AG04450 (cell line): ENCODE measurements at places on chromosomes 16 and 17.

DNA sequence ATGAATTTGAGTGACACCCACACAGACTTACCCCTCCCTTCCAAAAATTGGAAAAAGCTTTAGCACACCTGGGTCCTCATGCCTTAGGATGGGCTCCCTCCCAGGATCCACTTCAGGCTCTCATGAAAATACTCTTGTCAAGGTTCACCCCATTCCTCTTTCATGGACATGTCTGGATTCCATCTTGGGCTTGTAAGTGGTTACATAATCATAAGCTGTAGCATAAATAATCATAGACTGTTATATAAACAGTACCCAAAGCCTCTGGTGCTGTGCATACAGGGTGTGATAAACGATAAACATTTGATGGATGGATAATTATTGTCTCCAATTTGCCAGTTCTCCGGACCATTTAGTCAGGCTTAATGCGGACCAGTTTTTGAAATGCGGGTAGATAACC is 53.7 kb upstream of the TEKT3 start:
- DNase-seq: no peak

GRCh38 chr17:60798576-60798975 is 120.9 kb downstream of the BCAS3 start:
- no peak for DNase-seq

GRCh38 chr17:6426356-6427101 is 8.4 kb downstream of the AIPL1 start:
- no peak for DNase-seq

- DNase-seq: no peak
These were observed 133.6 kb downstream of the SNX11 start for GRCh38 chr17:48241131-48241591.

DNA sequence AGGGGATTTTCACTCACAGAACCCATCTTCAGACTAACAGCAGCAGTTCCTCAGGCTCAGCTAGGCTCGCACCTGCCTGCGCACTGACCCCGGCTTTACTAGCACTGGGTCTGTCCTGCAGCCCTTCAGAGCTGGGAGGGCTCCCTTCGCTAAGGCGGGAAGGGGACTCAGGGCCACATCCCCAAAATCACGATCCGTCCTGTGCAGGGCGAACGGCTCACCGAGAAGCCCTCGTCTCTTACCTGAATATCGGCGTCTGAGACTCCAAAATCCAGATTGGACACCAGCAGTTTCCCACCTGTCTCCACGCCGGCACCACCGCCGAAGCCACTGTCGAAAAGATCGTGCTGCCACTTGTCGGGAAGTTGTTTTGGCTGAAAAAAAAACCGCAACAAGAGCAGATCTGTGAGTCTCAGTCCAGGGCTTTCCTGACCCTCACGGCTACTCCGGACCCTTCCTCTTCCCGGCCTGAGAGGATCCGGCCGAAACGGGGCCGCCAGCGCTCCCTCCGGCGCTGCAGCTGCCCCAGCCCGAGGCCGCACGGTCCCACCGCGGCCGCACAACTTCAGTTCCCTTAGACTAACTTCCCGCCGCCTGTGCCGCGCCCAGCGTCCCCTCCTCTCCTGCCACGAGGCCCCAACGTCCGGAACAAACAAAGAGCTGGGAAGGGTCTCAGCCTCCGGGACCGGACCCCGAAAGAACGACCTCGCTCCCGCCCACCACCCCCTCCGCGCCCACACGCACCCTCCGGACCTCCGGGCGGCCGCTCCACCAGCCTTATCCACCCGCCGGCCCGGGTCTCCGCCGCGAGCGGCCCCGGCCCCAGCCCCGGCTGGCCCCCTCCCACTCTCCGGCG is 711 bp downstream of the ALYREF start:
- no peak for DNase-seq

GRCh38 chr16:24070851-24071250 is 185.3 kb upstream of the CACNG3 start:
- DNase-seq: no peak

GRCh38 chr16:66207139-66207882 is 159.2 kb upstream of the CDH5 start:
- DNase-seq: no peak

DNA sequence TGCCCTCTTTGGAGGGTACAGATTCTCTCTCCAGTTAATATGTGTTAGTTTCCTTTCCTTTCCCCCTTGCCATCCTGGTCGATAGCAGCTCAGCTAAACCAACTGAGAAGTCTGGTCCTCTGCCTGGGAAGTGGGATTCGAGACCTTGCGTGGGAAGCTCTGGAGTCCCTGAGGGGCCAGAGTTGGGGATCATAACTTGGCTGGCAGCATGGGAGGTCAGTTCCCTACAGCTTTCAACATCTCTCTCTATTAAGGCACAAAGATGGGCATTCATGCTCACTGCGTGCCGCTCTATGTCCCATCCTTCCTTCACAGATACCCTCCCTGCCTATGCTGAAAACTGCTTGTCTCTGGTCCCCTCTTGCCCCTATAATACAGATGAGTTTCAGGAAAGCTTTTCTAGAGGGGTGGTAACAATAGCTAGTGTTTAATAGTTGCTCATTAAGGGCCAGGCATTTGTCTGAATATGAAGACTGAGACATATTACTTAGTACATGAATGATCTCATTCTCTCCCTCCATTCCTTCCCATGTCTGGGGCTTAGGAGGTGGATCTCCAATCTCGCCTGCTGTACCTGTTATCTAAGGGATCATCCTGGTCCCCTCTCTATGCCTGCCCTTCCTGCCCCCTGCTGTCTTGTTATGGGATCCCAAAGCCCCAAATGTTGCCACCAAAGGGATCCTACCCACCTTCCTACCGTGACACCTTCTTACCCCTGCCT is 10.8 kb downstream of the THRA start:
- DNase-seq: no peak

DNA sequence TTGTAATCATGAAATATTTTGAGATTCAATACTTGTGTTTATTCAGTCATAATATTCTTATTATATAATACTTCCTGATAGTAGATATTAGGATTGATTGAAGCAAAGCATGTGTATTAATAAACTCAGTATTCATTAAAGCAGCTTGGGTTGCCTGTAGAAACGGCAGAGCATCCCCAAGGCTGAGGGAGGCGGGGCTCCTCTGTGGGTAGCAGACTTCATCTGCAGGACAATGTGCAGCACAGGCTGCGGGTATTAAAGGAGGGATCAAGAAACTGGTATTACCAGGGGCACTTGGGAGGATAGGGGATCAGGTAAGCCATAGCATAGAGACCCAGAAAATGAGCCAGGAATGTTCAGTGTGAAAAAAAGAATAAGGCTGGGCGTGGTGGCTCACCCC is 213.6 kb downstream of the PRKCA start:
- DNase-seq: no peak

- DNase-seq: no peak
These were observed 14.2 kb downstream of the SNF8 start for GRCh38 chr17:48930435-48930873.

GRCh38 chr16:582614-583331 is 7.1 kb upstream of the RAB40C start:
- no peak for DNase-seq

- no peak for DNase-seq
These were observed 132.7 kb upstream of the HSBP1 start for GRCh38 chr16:83674931-83675535.

GRCh38 chr16:85347213-85347591 is 234.9 kb upstream of the CIBAR2 start:
- DNase-seq: no peak

GRCh38 chr17:78735832-78736525 is 46.1 kb downstream of the CYTH1 start:
- no peak for DNase-seq

GRCh38 chr16:72101195-72101594 is 7.5 kb downstream of the DHX38 start:
- DNase-seq: no peak

GRCh38 chr16:25431472-25431871 is 173.8 kb upstream of the ZKSCAN2 start:
- DNase-seq: no peak

DNA sequence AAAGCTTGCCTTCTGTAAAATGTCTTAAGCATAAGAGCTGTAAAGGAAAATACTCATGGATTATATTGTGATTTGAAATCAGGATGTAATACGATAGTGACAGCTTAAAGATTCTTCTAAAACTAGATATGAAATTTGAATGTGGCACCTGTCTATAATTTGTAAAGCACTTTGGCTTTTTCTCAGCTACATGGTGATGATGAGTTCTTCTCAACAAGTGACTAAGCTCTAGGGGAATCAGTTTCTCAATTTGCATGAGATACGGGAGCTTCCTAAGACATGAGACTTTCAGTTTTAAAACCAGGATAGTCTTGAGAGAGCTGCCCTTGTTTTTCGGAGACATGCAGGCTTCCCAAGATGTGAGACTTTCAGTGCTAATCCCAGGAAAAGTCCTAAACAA is 439.2 kb downstream of the CDH13 start:
- no peak for DNase-seq

DNA sequence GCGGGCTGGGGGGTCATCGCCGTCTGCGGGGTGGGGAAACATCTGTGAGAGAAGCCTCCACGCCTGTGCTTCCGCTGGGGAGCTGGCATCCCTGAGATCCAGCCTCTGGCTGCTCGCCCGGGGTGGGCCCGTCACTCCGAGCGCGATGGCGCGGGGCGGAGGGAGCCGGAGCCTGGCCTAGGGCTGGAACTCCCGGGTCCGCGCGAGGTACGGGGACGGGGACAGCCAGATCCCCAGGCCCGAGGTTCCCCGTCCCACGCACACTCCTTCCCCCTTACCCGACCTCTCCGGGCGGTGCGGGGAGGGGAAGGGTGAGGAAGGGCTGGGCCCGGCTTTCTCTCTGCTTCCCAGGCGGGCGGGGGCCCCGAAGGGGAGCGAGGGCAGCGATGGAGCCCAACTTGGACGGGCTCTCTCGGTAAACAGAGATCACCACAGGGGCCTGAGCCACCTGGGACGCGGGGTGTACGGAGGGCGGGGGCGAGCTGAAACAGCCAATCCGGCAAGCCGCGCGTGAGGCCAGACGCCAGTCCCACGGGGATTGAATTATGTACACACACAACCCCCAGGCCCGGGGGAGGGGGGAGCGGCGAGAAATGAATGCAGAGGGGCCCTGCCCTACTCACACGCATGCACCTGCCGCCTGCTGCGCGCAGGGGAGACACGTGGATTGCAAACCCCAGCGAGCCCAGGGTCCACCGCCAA is at the start of gene SLC16A11:
SLC16A11 (minus strand) TSS at position 596 of the 702 bp plus-strand sequence; CDS start at position 17, 579 bp downstream.
- DNase-seq: no peak

DNA sequence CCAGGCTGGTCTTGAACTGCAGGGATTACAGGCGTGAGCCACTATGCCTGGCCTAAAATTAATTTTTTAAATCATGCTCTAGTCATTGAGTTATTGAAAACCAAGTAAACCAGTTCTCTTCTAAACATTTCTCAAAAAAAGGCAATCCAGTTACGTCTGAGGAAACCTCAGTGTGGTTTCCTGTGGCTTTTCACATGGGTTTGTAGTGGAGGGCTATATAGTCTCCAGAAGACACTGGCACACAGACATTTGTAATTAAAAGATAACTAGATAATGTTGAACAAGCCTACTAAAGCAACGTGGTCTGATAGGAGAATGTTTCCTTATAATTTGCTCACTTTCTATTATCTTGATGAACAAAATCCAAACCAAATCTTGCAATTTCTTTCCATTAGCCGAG is 5.2 kb upstream of the TOB1 start:
- DNase-seq: no peak

- DNase-seq: no peak
These were observed 13.3 kb downstream of the LRRC75A start for GRCh38 chr17:16478649-16479048.

DNA sequence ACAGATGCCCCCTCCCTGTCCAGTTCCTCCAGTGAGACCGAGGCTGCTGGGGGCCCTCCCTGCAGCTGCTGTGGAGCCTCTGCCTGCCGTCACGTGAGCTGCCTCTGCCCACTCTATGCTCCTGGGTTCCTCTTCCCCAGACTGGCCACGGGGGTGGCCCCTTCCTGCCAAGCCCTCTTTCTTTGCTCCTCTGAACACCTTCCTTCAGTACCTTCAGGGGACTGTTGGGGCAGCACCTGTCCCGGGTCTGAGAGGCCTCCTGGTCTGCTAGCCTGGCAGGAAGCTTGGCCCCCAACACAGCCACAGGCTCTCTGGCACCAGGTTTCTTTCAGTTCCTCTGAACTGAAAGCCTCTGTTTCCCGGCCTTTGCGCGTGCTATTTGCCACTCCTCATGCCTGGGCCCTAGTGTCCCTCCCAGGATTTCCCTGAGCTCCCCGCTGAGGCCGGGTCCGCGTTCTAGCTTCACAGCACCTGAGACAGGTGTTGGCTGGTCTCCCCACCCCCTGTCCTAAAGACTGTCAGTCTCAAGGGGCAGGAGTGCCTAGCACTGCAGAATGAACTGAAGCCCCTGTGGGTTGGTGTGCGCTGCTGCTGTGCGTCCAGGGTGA is 6.6 kb upstream of the ATP6V0C start:
- DNase-seq: no peak

- DNase-seq: no peak
These were observed 156.4 kb downstream of the CMIP start for GRCh38 chr16:81601008-81601428.

GRCh38 chr17:364766-365165 is 12.2 kb upstream of the RPH3AL start:
- no peak for DNase-seq

DNA sequence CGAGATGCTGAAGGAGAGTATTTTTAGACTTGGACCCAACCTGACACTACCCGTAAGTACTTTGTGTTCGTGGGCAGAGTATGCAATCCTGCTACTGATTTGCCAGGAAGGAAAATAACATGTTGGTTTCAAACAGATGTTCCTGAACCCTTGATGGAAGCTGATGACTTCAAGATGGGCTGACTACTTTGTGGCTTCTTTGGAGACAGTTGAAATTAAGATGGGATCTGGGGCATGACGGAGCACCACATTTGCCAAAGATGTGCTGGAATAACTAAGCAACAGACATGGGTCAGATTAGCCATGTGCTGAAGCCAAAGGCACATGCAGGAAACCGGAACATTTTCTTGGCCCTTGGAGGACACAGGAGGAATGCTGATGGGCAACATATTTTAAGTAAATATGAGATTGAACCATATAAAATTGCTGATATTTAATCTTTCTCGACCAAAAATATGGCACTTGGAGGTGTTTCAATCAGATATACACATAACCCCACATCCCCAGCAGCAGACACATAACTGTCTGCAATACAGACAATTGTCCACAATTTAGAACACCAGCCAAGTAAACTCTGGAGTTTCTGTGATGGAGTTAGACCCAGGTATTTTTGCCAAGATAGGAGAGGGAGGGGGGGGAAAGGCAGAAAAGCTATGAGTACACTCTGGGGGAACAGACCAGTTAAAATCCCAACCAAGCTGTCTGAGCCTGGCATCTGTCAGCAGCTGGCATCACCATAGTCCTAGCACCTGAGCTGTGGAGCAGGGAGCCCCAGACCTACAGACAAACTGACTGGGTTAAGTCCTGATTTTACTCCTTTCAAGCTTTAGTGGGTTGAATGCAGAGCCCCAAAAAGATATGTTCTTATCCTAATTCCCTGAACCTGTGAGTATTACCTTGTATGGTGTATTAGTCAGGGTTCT is 329.4 kb upstream of the CDH5 start:
- DNase-seq: no peak
